Nucleus accumbens (tissue), 56 donors: ENCODE measurements at places on chromosomes 5 and 9.

GRCh38 chr5:1255081-1255561 lies 29.9 kb downstream of the SLC6A18 start:
- DNase-seq: no peak

DNA sequence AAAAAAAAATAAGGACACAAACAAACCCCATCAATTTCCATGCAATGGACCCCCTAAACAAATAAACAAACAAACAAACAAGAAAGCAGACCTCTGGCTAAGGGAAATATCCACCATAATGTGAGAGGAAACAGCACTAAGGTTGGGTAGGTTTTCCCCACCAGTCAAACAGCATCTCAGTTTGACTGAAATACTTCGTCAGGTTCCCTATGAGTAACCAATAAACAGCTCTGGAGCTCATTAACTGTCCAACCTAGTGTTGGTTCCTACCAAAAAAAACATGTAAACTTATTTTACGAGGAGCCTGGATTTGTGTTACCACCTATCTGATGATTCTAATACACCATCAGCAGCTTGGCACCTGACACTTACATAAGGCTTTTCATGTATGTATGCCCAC lies 198.5 kb upstream of the TARS1 start:
- DNase-seq: no peak

DNA sequence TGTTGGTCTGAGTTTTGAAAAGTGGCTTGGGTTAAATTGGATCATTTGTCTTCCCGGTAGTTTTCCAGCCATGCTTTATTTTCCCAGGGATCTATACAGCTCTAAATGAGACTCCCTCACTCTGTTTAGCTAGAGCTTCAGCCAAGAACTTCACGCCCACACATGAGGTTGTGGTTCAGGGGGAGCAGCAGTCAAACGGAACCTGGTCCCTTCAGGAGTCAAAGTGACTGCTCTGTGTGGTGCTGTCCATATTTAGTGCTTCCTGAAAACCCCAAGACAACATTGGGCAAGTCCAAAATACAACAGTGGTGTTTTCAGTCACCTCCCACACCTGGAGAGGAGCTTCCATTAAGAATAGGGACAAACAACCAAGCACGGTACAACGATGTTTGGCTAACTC lies 90.5 kb downstream of the ANKH start:
- DNase-seq: no peak

DNA sequence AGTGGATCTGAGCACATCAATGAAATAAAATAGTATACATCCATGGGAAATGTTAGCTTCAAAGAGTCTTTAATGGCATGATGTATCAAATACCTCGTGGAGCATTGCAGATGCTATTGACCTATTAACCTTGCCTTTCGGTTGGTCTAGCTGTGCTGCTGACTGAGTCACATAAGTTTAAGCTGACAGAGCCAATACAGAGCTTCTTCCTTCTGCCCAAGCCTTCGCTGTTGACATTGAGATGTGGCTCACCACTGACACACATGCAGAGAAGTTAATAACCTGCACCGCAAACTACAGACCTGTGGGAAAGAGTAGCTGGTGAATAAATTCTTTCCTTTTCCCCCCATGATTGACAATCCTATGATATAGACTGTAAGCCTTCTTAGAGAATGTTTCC lies 78.2 kb downstream of the LURAP1L start:
- DNase-seq: no peak

- DNase-seq: no peak
Observed at GRCh38 chr9:35771943-35772342, 17.9 kb upstream of the MSMP start.

GRCh38 chr5:43401827-43402226 lies 10.4 kb downstream of the CCL28 start:
- DNase-seq: no peak

GRCh38 chr5:15566306-15566705 lies 66.3 kb downstream of the FBXL7 start:
- DNase-seq: no peak

DNA sequence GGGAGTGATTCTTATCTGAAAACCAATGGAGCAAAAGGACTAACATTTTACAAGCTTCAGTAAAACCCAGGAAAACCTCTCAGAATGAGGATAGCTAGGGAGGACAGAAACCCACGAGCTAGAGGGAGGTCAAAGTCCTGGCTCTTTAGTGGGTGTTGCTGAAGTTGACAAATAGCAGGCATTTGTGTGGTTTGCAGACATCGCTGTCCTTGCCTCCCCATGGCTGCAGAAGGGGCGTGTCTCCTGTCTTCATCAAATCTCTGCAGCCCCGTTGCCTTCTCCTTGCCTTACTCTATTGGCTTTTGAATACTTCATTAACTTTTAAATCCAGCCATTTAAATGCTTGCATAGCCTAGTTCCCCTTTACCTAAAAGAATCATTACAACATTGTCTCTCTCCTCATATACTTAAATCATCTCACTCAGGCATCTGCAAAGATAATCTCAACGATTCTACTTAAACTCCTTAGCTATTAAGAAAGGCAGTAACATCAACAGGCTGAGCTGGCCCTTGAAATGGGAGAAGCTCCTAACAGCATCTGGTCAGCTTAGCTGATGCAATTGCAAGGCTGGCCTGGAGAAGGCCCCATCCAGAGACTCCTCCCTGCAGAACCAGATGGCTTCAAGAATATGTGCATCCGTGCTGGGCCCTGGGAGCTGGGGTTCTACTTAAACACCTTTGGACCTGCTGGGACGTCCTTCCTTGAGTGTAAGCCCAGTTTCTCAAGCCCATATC lies 152.8 kb upstream of the TAS2R1 start:
- no peak for DNase-seq

GRCh38 chr9:112378328-112379176 lies 1.4 kb upstream of the HSDL2 start:
- DNase-seq: no peak

DNA sequence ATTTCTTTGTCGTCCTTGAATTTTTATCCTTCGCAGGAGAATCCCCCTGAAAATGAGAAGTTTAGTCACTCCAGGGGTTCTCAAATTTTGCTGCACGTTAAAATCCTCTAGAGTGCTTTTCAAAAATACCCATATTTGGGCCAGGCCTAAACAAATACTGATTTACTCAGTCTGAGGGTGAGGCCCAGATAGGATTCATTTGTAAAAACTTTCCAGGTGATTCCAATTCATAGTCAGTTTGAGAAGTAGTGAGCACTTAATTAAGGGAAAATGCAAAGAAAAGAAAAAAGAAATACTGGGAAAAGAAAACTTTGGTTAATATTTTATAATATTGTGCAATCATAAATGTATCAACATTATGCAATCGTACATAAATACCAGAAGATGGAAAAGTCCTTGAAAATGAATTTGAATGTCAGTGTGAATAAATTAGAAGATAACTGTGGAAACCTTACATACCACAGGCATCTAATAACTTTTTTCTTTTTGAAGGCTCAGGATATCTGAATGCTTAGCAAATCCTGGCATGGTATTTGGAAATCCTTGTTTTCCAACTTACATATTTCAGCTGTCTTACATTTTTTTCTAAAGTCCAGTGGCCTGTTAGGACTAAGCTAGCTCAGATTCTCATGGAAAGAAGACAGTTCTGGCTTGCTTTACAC lies 116.5 kb upstream of the DAPK1 start:
- no peak for DNase-seq

DNA sequence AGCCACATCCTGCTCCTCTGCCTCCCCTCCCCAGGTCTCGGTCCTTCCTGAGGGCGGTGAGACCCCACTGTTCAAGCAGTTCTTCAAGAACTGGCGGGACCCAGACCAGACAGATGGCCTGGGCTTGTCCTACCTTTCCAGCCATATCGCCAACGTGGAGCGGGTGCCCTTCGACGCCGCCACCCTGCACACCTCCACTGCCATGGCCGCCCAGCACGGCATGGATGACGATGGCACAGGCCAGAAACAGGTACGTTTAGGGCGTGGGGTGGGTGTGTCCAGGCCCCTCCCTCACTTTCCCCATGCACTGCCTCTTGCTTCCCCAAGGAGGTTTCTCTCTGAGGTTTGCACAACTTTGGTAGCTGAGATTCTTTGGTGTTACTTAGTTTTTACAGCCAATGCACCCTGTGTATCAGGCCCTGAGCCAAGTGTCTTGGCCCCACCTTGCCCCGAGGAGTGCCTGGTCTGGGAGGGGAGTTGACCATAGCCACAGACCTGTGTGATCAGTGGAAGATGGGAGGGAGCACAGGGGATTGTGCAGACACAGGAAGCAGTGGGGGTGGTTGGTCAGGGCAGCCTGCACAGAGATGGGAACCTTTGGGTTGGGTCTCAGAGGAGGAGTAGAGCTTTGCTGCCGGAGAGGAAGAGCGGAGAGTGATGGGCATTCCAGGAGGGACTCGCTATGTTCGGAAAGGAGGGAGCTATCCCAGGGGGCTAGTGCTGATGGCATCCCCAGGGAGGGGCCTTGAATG lies 50.8 kb downstream of the GSN start:
- no peak for DNase-seq

- DNase-seq: no peak
Observed at GRCh38 chr9:86322973-86323644, 31.1 kb downstream of the TUT7 start.

DNA sequence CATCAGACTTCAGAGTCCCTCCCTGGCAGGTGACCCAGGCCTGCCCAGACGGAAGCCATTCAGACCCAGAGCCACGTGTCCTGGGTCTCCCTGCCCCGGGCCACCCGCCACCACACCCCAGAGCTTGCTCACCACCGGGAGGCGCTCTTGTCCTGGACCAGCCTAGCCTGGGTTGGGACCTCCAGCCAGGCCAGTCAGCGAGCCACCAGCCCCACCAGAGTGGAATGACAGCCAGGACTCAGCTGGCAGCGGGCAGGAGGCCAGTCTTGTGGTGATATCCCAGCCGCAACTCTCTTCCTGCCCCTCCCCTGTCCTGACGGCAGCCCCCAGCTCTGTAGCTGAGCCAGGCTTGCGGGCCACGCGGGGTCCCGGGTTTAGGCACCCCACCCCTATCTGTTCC lies 1.7 kb upstream of the PTGDS start:
- DNase-seq: peak; percentile 72

DNA sequence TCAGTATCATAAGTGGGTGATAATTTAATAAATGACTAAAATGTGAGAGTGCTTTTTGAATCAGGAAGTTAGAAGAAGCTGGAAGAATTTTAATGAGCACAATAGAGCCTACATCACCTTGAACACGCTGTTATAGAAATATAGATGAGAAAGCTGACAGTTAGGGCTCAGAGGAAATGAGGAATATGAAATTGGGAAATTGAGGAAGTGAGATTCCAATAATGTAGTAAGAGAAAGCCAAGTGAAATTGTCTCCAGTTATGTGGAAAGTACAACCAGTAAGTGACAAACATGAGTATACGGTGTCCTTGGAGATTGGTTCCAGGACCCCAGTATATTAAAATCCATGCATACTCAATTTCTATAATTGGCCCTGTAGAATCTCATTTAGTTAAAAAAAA lies 235.9 kb upstream of the FAM174A start:
- DNase-seq: no peak
